ENCODE measurements at places on chromosomes 11 and 22.

DNA sequence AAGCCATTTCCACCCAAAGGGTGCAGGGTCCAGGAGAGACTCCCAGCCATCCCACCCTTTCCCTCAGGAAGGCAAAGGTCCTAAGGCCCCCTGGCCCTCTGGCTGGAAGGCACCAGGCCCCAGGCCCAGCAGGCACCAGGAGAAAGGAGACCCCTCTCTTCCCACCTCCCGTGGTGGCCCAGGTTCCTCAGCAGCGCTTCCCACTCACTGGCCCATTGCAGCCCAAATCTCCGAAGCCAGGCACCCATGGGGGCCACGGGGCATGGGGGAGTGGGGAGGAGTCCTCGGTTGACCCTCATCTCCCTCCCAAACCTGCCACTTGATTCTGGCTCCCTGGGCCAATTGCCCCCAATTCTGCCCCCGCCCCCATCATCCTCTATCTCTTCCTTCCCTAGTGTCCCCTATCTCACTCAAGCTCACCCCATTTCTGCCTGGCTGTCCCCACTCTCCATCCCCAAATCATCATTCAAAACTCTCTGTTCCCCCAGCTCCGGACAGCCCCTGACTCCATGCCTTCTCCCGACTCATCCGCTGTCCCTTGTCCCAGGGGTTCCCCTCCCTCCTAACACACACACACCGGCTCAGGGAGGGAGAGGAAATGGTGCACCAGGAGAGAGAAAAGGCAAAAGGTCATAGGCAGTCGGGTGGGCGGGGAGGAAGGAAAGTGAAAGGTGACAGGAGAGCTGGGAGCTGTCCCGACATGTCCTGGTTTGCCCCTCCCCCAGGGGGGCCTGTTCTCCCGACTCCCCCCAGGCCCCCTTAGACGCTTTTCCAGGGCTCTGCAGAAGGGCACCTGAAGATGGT, 1.2 kb downstream of the LIF start:
- DNase-seq, result no peak

GRCh38 chr11:30405385-30405784, 82.5 kb downstream of the ARL14EP start:
- DNase-seq, result no peak

- no peak for DNase-seq
These were observed 84.7 kb downstream of the CASP12 start for GRCh38 chr11:104813532-104813931.

DNA sequence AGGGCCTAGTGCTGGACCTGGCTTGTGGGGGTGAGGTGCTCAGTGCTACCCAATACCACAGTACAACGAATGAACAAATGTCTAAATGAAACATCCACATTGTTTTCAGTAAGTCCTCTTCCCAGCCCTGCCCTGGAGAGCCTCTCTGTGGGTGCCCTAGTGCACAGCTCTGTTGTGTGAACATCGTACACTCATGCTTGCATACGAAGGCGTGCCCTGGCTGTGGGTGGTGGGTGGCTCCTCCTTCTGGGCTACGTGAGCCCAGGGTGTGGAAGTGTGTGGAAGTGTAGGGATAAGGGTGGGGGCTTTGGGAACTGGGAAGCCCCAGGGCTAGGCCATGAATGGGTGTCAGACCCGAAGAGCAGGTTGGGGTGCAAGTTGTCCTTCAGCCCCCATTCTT, 592 bp upstream of the NLRX1 start:
- DNase-seq, result no peak

- no peak for DNase-seq
These were observed 203.7 kb upstream of the DDI1 start for GRCh38 chr11:103832762-103833161.

- DNase-seq, result no peak
These were observed 279.7 kb upstream of the CTSC start for GRCh38 chr11:88617226-88617625.

DNA sequence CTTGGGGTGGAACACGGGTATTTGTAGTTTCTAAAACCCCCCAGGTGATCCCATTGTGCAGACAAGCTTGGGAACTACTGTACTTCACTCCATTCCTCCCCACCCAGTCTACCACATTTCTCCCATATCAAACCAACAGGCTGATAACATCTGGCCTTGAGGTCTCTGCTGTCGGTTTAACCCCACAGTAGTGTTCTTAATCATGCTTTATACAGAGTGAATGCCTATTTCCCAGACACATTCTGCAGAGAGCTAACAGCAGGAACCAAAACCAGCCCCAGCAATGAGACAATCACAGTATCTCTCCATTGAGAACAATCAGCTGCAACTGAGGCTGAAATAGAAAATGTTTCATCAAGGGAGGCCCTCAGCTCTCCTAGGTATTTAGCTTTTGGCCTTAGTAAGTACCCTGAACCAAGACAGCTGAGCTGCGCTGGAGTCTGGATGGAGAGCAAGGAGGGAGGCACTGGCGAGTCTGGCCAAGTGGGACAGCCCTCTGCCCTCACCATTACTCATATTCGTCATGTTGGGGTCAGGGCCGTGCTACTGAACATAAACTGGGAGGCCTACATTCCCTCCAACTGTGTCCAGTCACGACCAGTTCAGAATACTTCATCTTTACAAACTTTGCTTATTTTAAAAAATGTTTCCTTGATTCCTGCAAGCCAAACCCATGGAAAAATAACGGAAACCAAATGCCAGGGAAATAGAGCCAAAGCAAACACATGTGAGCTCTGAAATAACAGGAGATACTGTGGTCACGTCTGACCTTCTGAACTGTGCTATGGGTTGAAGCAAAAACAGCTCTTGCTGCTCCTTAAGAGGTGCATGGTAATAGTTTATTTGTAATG, 81.0 kb downstream of the CCDC34 start:
- peak; percentile 26 for DNase-seq

DNA sequence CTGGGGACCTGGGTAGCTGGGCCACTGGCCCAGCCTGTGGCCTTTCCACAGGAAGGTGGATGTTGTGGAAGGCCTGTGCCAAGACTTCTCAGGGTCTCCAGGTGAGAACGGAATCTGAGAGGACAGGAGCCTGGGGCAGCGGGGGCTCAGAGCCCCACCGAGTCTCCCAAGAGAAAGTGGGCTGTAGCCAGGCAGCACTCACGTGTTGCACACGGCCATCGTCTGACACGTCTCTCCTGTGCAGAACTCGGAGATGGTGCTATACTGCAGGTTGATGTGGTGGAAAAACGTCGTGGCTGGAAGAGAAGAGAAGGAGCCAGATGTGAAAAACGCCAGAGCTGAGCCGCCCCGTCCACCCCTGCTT, 6.4 kb downstream of the MOB2 start:
- DNase-seq, result no peak

- no peak for DNase-seq
These were observed 110.5 kb downstream of the NAT10 start for GRCh38 chr11:34215806-34216453.

GRCh38 chr11:3932698-3933097, 77.2 kb downstream of the STIM1 start:
- no peak for DNase-seq

GRCh38 chr22:48941903-48942575, 885.6 kb downstream of the BRD1 start:
- DNase-seq, result no peak

DNA sequence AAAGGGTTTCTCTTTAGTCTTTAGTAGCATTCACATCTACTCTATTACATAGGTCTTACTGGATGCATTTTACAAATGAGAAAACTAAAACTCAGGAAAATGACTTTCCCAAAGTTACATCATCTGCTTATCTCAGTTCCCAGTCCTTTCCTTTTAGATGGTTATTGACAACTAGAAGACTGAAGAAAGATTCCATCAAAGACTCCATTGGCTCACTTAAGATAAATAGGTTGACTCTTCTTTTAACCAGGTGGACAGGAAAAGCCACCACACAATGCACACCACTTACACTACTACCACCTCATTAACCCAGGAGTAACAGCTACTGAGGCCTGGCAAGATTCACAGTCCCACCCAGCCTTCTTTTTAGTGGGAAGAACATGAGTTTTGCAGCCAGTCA, 123.6 kb downstream of the TRIM44 start:
- no peak for DNase-seq

GRCh38 chr22:36384766-36385481, 2.8 kb downstream of the MYH9 start:
- DNase-seq, result no peak

DNA sequence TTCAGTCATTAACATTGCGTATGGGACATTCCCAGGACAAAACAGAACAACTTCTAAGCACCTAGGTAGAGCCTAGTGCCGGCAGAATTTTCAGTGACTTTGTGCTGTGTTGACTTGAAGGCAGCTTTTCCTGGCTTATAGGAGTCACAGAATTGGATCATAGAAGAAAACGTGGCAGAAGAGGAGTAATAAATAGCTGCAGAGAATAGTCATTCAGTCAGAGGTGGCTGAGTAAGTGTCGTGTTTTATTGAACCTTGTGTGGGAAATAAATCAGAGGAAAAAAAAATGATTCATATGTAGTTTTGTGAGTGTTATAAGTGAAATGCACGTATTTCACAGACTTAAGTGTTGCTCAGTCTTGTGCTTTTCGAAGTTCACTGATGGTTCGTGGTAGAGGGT, 2.1 kb downstream of the BARX2 start:
- DNase-seq, result no peak

GRCh38 chr22:24271386-24271854, 789 bp downstream of the SPECC1L start:
- DNase-seq, result no peak

DNA sequence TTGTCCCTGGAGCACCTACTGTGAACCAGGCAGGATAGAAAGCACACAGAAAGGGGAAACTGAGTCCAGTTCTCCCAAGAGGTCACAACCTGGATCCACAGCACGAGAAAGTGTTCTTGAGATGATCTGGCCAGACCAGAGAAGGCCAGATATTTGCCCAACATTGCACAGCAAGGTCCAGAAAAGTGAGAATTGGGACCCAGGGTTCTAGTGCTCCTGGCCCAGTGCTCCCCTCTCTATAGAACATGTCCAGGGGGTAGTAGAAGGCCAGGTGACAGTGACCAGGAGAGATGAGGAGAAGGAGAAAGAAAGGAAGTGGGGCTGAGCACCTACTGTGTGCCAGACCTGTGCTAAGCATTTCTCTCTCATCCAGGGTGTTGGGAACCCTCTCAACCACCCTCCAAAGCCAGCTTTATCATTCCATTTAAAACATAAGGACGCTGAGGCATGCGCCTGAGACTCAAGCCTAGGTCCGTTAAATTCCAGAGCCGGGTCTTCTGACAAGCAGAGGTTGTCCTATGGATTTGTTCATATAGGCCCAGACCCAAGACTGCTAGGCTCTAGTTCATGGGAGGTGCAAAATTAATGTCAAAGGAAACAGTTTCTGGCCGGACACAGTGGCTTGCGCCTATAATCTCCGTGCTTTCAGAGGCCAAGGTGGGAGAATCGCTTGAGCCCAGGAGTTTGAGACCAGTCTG, 128.7 kb downstream of the MN1 start:
- no peak for DNase-seq

DNA sequence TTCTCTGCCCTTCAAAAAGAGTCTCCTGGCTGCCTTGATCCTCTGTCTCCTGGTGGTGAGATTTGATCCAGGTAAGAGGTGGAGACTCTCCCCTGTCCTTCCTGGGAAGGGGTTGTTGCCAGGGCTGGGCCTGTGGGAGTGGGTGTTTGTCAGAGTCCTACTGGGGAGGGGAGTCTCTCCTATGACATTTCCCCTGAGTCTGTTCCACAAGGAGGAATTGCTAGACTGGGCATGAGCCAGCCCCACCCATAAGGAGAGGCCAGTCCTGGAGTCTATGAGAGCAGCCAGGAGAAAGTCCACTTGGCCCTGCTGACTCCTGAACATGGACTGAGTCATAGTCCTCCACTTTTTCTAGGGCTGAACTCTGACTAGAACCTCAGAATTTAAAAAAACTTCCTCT, 7.4 kb downstream of the PEX26 start:
- DNase-seq, result no peak

- DNase-seq, result no peak
These were observed 81.0 kb downstream of the BUD13 start for GRCh38 chr11:116691771-116692177.

GRCh38 chr22:41885116-41885515, 29.8 kb downstream of the SHISA8 start:
- DNase-seq, result no peak

- DNase-seq, result no peak
These were observed 6.7 kb upstream of the GDPD5 start for GRCh38 chr11:75532200-75533048.

DNA sequence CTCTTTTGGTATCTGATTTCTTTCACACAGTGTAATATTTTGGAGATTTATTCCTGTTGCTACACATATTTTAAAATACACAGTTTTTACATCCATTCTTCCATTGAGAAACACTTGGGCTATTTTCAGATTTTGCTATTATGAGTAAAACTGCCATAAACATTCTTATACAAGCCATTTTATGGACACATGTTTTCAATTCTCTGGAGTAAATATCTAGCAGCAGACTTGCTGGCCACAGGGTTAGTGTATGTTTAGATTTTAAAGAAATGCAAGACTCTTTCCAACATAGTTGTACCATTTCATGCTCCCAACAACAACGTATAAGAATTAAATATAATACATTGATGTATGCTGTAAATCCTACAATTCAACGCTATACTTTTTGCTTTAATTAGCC, 360.8 kb upstream of the PITPNB start:
- DNase-seq, result no peak

GRCh38 chr11:3632070-3632660, 9.6 kb downstream of the ART5 start:
- DNase-seq, result no peak

DNA sequence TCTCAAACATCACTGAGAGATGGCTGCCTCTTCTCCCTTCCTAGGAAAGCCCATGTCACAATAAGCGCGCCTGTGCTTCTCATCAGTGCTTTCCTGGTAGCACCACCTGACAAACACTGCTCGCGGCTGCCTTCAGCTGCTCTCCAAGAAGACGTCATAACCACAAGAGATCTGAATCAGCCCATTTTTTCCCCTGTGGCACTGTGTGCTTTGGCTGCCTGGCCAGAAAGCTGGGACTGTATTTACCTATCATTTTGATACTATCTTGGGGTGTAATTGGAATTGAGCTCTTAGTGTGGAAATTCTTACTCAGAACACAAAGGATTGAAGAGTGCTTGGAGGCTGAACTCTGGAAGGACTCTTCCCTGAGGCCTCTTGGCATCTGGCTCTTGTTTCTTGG, 50.3 kb upstream of the EHF start:
- no peak for DNase-seq

DNA sequence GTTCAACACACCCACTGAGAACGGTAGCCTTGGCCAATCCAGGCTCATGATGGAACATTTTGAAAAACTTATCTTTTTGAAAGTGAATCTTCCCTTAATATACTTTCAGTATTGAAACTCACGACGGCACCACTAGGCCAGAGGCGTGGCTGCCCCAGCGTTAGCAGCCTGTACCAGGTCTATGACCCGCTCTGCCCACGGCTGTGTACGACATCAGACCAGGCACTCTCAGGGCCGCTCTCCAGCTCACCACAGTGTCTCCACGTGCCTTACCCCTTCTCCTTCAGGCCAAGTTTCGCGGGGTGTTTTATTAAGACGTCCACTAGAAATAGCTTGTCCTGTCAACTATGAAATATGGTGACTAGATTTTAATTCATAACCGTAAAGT, 31.2 kb downstream of the ALG12 start:
- no peak for DNase-seq

All from thoracic aorta (tissue), 2 donors.